ENCODE measurements at places on chromosomes 13 and 19.

DNA sequence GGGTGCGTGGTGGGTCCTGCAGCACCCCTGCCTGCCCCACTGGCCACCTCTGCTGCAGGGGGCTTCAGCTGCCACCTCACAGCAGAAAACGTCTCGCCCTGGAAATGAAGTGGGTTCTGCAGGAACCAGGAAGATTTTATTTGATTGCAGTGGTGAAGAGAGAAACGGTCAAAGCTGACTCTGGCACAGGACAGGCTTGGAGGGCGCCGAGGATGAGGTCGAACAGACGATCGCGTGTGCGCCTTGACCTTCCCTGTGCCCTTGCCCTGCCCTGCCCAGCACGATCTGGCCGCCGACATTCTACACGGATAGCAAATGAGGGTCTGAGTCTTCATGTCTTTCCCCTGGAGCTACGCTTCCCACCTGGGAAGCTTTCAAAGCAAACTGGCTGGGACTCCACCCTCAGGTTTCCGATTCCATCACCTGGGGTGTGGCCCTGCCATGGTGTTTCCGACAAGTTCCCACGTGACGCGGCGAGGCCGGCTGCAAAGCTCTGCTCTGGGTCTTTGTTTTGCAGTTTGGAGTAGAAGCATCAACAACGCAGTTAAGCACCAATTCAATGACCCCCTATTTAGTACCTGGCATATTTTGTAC, 50.3 kb upstream of the TUBGCP3 start:
- no peak for DNase-seq

DNA sequence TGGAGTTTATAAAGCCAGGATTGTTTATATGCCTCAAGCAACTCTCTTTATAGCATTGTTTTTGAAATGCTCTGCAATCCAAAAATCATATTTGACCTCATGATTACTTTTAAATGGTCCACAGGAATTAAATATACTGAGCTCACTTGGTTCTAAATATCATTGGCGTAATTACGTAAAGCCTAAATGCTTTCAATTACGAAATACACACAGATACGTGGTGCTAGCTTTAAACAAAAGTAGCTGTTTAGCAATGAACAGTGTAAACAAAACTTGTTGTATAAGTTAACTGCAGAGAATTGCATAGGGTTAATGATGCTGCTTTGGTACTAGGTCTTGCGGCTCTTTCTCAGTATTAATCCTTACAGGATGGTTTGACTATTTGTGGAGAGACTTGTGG, 346.6 kb downstream of the COG6 start:
- DNase-seq, result no peak

GRCh38 chr13:36029166-36029565, 102.0 kb downstream of the DCLK1 start:
- no peak for DNase-seq

DNA sequence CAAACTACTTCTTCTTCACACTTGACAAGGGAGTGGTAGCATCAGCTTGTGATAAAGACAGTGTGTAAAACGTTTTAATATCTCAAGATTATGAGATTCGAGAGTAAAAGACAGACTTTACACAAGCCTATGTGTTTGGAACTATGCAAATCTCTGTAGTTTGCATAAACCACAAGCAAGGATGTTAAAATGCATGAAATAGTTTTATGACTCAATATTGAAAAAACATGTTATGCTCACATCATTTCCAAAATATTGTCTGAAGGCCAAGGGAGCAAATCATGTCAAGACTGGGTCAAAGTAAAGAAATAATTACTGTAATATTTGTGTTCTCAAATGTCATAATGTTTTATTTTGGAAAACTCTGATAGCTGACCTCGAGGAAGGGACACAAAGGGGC, 316.8 kb upstream of the KLF12 start:
- no peak for DNase-seq

DNA sequence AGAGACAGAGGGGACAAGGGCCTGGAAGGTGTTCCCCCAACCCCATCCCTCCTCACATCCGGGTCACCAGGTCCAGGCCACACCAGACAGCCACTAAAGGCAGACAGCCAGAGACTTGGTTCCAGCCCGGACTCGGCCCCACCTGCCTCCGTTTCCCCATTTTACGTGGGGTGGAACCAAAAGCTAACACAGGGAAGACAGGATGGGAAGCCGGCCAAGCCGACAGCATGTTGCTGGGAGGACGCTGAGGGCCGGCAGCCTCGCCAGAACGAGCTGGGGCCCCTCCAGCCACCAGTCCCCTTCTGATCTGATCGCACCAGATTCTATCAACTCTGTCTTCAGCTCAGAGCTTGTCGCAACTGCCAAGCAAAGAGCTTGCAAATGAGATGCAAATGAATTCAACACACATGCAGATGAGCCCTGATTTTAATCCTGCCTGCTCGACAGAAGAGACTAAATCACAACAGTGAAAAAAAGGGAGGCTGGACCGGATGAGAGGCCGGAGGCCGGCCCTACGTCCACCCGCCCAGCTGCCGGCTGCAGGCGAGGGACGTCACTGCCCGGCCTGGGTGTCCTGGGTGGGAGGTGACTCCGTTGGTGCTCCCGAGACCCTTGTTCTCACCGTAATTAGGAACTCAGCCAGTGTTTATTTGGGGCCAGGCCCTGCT, 17.5 kb upstream of the SHC2 start:
- DNase-seq, result no peak

DNA sequence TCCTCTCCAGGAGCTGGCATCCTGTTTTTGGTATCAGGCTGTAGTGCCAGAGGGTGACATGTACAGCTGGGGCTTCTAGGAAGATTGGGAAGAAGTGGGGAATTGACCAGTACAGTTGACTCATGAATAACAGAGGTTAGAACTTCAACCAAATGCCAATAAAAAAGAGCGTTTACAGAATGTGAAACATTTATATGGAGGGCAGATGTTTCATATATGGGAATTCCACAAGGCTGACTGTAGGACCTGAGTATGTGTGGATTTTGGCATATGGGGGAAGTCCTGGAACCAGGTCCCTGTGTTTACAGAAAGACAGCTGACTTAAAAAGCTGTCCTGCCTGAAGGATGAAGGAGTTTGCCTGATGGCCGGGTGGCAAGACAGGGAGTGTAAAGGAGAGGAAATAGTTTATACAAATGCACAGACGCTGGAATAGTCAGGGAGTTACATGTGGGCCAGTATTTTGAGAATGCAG, 5.2 kb downstream of the CHAMP1 start:
- DNase-seq, result no peak
